K562 (cell line): ENCODE measurements at places on chromosomes 7 and 10. TPM values are rescaled to one million over a fixed set of nuclear protein-coding genes. Genes with fewer than 3 reads are reported as not detected.

IL15RA gene
- total RNA-seq: 9.4 and 11.7 TPM in 2 replicates

ACSM6 gene
- total RNA-seq: not detected in 2 replicates

ABCC2 gene
- total RNA-seq: 0.11 and 0.34 TPM in 2 replicates

GRM3 gene
- total RNA-seq: not detected in 2 replicates

KAZALD1 gene
- 8.6 and 9.1 TPM in 2 replicates for total RNA-seq

CFAP70 gene
- total RNA-seq: 0.86 and 0.92 TPM in 2 replicates

LGI1 gene
- total RNA-seq: not detected in 2 replicates
